ENCODE measurements at places on chromosomes 1 and 21. TPM values are rescaled to one million over a fixed set of nuclear protein-coding genes. Genes with fewer than 3 reads are reported as not detected.

GRCh38 chr21:29499734-29500343 is 201.1 kb downstream of the BACH1 start:
- H3K36me3 ChIP-seq: peaks cover 3% of the 10 kb centered on the region
- no peak overlapping the region for H3K27ac ChIP-seq
- DNase-seq: peak; percentile 84

- H3K4me1 ChIP-seq: 0 out of 2 replicates have a peak, but pooled peaks cover under 1% of the 10 kb centered on the region
- no peaks in the 10 kb centered on the region for H3K36me3 ChIP-seq
- H3K27ac ChIP-seq: no peak overlapping the region
- no peak overlapping the region for H3K4me3 ChIP-seq
Observed at GRCh38 chr1:241773991-241774390, 74.0 kb upstream of the EXO1 start.

- H3K27ac ChIP-seq: no peak overlapping the region
- H3K4me3 ChIP-seq: no peak overlapping the region
- DNase-seq: no peak
- H3K36me3 ChIP-seq: no peaks in the 10 kb centered on the region
Observed at GRCh38 chr1:78864175-78864574, 142.4 kb downstream of the ADGRL4 start.

- peak; percentile 17 for DNase-seq
- no peaks in the 10 kb centered on the region for H3K27me3 ChIP-seq
- peaks cover 6% of the 10 kb centered on the region for H3K36me3 ChIP-seq
- H3K4me1 ChIP-seq: no peaks in the 10 kb centered on the region
Observed at GRCh38 chr1:4585216-4585615, 69.2 kb upstream of the AJAP1 start.

The PAFAH2 gene
- 10.3 TPM for total RNA-seq

- peak overlapping the region; percentile 83 for H3K4me3 ChIP-seq
- peaks cover 8% of the 10 kb centered on the region for H3K4me1 ChIP-seq
- 0 out of 2 replicates have a peak, but pooled peaks cover 6% of the 10 kb centered on the region for H3K27me3 ChIP-seq
- peaks cover 23% of the 10 kb centered on the region for H3K36me3 ChIP-seq
Observed at GRCh38 chr1:151540982-151541377, 871 bp downstream of the TUFT1 start.
